Activated CD8-positive, alpha-beta memory T cell treated with anti-CD3 and anti-CD28 coated beads, Interleukin-2, amount 50 U/mL, for 48 hours (primary cell): ENCODE measurements at places on chromosomes 2 and 18.
A peak's percentile ranks its signal among the peaks of the same experiment; 100 is the strongest.

DNA sequence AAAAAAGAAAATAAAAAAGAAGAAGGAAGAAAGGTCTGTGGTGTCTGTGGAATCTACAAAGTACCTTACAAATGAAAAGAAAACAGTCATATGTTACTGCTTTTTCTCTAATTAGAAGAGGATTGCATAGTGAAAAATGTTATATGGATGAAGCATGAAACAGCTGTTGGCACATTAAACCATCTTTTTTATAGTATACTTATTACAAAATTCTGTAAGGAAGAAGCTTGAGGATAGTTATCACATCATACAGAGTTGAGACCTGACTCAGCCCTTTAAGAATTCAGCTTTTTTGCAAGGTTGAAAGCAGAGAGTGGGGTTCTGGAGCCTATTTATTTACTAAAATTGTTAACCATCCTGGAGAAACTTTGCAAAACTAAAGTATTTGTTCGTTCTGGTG lies 222.7 kb downstream of the PHLPP1 start:
- no peak for DNase-seq

DNA sequence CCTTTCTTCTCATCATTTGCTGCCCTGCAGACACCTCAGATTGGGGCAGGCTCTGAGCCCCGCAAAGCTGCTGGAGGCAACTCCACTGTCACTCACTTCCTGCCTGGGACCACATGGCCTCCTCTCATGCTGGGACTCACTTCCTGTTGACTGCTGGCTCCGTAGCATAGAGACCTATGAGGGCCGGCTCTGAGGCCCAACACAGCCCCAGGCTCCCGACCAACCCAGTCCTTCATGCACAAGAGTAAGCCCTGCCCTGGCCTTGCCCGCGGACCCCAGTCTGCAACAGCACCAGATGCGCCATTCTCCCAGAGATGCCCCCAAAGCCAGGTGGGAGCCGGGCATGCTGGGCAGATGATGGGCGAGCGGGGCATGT lies 55.7 kb downstream of the DNMT3A start:
- peak; percentile 77 for DNase-seq

DNA sequence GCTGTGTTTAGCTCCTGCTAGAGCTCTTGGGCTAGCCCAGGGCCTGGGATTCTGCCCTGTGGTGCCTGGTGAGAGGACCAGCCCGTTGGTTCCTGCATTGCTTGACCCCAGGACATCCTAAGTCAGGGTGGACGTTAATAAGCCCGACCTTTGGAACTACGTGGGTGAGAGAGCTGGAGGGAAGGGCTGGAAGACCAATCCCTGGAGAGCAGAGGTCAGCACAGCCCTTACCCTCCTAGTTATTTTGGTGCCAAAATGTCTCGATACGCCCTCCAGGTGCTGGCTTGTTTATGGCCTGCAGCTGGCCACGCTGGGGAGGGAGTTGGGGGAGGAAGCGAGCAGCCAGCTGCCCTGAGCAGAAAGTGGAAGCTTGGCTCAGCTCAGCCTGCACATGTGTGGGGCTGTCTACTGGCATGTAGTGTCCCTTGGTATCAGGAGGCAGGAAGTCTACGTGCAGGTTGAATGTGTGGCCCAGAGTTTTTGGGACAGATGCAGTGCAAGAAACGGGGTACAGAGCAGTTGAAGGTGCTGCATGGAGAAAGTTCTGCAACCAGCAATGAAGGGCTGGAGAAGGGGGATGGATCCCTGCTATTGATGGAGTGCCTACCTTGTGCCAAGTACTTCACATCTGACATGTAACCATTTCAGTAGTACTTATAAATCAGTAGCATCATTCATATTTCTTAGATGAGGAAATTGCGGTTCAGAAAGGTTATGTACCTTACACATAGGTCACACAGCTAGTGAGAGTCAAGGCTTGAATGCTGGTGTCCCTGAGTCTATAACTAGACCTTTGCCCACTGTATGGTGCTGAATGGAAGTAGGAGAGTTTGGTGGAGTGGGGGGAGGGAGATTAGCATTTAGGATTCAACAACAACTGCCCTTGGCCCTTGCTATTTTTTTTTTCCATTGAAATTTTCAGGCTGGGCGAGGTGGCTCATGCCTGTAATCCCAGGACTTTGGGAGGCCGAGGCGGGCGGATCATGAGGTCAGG lies 5.0 kb upstream of the DGKD start:
- no peak for DNase-seq

DNA sequence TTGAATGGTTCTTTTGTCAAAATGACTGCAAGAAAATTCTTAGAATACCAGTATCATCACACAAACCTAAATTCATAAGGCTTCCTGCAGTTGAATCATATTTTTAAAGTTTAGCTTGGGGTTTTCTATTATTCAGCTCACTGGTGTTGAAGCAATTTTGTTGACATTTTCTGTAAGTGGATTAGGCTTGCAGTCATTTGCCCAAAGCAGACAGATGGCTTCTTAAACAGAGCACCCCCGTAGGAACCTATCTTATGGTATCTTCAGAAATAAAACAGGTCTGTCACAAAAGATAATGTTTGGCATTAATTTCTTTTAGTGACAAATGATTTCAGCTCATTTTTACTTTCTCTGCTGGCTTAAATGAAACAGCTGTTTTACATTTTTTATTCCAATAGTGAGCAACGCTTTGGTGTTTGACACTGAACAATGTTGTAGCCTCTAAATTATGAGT lies 331.1 kb downstream of the PLCL1 start:
- DNase-seq, result no peak

DNA sequence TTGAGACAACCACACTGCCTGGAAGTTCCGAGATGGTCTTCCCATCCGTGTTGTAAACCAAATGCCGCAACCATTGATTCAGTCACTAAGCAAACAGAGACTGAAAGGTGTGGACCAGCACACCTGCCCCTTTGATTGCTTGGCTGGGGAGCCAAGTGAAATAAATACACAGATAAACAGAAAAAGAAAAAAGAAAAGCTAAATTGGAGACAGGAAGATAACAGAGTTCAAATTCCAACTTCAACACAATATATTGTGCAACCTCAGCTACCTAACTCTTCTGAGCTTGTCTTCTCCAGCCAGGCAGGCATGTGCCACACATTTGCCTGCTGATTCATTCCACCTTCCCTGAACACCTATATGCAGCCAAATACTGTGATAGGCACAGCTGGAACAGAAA lies 110.9 kb downstream of the PID1 start:
- DNase-seq, result no peak

- no peak for DNase-seq
Observed at GRCh38 chr2:188853307-188853706, 120.9 kb upstream of the COL3A1 start.

DNA sequence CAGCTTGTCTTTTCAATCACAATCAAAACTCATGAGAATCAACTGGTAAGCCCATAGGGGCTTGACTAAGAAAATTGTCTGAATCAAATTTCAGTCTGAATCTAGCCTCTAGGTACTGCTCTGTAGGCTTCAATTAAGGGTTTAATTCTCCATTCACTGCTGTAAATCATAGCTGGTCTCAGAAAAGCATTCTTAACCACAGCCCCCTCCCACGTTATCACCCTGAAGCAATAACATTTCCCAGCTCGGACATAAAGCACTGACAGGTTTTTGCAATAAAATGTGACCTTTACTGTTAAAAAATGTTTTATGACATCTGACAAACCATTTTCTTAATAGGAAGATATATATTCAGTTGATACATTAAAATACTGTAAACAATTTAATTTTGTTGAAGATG lies 55.0 kb downstream of the LRP1B start:
- no peak for DNase-seq

DNA sequence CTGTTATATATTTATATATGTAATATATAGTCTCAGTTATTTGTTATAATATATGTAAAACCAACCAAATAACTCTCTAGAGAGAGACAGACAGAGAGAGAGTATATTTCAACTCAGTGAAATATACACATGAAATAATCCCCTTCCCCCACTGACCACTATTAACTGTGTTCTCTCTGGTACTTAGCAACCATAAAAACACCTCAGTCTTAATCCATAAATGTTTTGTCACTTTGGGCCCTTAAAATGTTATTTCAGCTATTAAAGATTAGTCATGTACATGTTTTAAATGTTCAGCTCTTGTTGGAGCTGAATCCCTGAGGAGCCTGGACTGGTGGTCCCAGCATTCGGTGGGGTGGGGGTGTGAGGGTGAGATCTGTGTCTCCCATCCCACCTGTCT lies 122.2 kb upstream of the MAP3K20 start:
- DNase-seq, result no peak

DNA sequence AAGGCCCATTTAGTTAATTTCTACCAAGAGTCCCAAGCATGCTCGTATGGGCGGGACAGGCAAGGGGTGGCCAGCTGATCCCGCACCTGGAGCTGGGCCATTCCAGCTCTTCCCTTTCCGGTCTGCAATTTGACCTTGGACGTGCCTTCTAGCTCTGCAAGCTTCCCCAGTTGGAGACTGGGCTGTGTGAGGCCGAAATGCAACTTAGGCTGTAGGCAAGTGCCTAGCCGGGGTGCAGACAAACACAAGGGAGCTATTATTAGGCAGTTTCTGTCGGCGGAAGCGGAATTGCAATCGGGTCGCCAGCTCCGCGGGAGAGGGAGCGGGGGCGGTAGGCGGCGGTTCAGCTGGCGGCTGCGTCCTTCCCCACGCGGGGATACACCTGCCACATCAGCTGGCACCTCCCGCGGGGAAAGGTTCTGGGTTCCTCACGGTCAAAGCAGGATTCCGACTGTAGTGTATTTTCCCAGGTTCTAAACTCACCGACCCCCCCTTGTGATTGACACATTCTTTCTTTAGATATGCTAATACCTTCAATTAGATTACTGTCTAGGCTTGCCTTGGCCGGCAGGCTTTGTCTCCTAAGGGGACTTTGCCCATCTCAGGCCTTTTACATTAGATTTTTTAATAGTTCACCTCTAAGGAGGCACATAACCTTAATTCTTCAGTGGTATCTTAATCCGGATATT lies 17.1 kb upstream of the ZNF532 start:
- no peak for DNase-seq

GRCh38 chr2:162111958-162112850 lies 38.2 kb upstream of the DPP4 start:
- DNase-seq, result no peak

DNA sequence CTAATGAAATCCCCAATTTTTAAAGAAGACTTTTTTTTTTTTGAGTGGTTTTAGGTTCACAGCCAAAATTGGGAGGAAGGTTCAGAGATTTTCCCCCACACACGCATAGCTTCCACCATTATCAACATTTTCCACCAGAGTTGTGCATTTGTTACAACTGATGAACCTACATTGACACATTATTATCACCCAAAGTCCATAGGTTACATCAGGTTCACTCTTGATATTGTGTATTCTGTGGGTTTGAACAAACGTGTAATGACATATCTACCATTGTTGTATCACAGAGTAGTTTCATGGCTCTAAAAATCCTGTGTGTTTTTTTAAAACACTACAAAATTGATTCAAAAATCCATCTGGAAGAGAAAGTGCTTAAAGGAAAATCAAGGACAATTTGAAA lies 101.8 kb downstream of the TANC1 start:
- DNase-seq, result no peak

DNA sequence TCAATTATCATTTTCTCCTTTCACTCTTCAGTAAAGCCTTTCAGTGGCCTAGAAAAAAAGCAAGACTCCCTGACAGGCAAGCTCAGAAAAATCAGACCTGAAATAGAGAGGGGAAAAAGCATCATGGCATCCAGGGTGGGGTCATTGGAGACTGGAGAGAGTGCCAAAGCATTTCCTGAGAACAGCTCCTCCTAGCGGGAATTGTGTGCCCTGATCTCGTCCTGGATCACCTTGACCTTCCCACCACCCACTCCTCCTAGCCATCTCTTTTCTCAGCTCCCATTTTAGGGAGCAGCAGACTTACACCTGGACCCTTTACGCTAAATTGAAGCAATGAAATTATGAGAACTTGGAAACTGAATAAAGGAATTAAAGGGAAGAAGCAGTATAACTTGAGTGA lies 176.6 kb downstream of the VWC2L start:
- no peak for DNase-seq

DNA sequence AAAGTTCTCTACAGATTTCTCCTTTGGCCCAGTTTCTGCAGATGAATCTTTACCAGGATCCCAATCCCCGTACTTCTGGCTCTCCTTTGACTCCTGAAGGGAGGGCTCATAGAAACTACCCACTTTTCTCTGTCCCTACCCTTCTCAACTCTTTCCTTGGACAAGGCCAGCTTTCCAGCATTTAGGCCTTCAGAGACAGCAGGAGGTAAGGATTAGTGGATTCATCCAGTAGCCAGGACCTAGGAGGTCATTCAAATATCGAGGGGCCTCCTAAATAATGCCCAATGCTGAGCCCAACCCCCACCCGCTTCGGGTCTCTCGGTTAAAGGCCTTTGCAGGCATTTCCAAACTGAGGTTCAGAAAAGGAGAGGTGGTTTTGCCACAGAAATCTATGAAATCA lies 4.8 kb upstream of the ZNF532 start:
- no peak for DNase-seq

DNA sequence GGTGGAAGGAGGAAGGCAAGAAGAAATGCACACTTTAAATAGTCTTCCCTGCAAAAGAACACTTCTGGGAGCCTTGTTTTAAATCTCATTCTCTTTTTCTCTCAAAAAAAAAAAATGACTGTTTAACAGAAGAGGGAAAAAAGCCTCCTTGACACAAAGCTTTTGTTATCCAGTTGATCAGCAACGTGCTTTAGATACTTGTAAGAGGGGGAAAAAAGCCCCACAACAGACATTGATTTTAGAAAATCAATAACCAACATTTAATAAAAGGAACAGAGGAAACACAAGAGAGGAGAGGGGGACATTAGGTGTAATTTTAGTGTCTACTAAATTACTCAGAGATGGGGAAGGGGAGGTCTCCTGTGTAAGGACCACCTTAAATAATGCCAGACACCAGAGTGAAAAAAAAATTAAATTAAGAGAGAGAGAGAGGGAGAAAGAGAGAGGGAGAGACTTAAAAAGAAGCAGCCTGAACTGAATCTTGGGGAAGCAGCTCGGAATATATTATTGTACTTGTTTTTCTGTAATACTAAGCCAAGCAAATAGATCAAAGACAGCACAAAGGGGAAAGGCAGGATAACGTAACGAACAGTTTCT lies 4.7 kb downstream of the ZEB2 start:
- no peak for DNase-seq

DNA sequence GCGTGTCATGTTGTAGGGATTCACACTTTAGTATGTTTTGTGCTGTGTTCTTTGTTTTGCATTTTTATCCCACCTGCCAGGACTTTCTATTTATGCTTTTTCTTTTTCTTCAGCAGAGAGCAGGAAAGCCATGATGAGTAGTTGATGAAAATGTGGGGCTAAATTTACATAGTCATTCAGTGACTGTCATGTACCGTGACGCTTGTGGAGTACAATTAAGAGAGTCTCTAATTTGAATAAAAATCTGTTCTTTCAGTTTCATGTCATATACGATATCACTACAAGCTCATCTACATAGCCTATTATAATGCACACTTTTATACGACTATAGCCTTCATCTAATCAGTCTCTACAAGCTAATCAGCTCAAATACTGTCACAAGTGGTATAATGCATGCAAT lies 112.7 kb upstream of the SPATS2L start:
- DNase-seq, result no peak

GRCh38 chr2:108446703-108447102 lies 2.3 kb upstream of the GCC2 start:
- no peak for DNase-seq

- DNase-seq, result no peak
Observed at GRCh38 chr2:192064459-192064858, 130.3 kb downstream of the TMEFF2 start.

GRCh38 chr2:109402180-109402579 lies 211.6 kb downstream of the SEPTIN10 start:
- DNase-seq, result no peak
